Upper lobe of left lung (tissue), 6 donors: ENCODE measurements at places on chromosomes 13 and 19.
A peak's percentile ranks its signal among the peaks of the same experiment; 100 is the strongest.

DNA sequence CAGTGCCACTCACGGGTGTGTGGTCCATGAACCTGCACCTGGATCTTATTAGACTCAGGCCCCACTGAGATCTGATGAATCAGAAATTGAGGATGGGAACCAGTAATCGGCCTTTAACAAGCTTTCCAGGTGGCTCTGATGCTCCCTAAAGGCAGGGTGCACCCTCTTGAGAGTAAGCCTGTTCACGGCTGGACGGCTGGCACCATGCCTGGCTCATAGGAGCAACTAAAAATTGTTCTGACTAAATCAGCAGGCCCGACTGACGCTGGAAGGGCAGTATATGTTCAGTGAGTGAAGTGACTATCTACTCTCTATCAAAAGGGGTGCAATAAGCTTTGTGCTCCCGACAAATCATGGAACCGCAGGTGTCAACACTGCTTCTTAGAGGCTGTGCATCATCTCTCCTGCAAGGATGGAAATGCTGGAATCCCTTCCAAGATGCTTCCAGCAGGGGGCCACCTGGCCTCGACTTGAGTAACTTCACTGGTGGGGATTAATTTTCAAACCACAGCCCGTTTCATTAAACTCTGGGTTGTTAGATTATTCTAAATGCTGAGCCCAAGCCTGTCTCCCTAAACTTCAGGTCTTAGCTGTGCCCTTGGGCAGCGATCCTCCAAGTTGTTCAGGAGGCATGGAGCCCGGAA is 28.4 kb downstream of the TMTC4 start:
- DNase-seq, result no peak

DNA sequence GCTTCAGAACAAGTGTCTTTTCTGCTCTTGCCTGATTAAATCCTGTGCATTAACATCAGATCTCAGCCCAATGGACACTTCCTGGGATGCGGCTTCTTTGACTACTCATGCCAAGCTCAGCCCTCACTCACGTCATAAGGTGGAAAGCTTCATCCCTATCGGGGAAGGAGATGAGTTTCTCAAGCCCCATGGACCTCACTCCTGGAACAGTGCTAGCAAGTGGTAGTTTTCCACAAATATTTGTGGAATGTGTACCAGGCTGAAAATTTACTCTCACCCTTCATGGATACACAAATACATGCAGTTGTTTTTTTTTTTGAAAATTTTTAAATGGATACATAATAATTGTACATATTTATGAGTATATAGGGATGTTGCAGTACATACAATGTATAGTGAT is 34.6 kb upstream of the FARP1 start:
- no peak for DNase-seq

DNA sequence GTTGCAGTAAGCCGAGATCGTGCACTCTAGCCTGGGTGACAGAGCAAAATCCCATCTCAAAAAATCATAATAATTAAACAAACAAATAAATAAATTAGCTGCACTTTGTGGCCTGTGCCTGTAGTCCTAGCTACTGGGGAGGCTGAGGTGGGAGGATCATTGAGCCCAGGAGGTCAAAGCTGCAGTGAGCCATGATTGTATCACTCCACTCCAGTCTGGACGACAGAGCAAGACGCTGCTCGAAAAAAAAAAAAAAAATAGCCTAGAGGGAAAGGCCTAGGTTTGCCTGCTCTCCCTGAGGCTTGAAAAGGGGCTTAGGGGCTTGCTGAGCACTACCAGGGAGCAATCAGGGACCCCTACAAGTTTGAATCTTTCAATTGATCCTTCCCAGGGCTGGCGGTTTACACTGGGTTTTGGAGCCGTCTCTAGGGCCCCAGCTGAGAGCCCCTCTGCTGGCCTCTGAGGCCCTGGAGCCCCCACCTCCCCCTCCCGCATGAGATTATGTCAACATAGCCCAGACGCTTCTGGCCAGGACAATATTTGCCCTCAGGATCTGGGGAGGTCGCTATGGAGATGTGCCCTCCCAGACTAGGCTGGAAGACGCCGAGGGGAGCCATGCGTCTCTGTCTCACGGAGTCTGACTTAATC is 10.4 kb upstream of the GIPR start:
- no peak for DNase-seq

GRCh38 chr19:50906217-50906616 is 5.0 kb downstream of the KLK4 start:
- DNase-seq, result no peak

GRCh38 chr19:275958-276646 is 15.1 kb downstream of the PLPP2 start:
- no peak for DNase-seq

DNA sequence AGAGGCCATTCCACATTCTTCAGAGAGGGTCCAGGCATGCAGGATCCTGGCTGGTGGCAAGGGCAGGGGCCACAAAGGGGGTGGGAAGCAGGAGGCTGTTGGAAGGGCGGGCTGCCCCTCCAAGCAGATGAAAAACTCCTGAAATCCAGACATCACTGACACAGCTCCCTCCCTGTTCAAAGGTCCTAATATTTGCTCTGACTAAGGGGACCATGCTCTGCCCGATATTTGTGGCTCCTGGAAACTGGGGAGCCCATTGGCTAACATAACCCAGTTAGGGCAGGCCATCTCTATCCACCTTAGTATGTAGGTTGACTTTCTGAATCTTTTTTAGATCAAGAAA is 3.3 kb upstream of the CDX2 start:
- DNase-seq, result no peak

- no peak for DNase-seq
These were observed 2810.0 kb downstream of the PCDH9 start for GRCh38 chr13:64420181-64420580.

DNA sequence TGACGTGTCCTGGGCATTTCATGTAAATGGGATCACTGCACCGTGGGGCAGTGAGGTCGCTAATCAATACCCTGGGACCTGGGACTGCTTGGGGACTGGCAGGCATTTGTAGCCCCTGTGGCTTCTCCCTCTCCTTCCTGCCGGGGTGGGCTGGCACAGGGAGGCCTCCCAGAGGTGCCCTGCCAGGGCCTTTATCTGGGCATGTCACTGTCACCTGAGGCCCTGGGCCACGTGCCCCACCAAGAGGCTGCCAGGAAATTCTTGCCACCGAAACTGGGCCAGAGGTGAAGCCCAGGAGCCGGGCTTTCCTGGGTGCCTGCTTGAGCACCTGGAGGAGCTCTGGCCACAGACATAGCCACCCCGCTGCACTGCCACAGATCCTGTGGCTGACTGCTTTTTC is 1.8 kb upstream of the NMRK2 start:
- DNase-seq, result no peak

GRCh38 chr19:6424195-6424938 is at the start of gene KHSRP:
TSS of gene KHSRP (minus strand) at chr19:6424811. CDS start at chr19:6424701, 110 bp downstream.
- DNase-seq, result peak; percentile 98

GRCh38 chr13:113918580-113918979 is 54.7 kb upstream of the GAS6 start:
- no peak for DNase-seq

- peak; percentile 61 for DNase-seq
These were observed 43.3 kb downstream of the RAB20 start for GRCh38 chr13:110518226-110518525.

DNA sequence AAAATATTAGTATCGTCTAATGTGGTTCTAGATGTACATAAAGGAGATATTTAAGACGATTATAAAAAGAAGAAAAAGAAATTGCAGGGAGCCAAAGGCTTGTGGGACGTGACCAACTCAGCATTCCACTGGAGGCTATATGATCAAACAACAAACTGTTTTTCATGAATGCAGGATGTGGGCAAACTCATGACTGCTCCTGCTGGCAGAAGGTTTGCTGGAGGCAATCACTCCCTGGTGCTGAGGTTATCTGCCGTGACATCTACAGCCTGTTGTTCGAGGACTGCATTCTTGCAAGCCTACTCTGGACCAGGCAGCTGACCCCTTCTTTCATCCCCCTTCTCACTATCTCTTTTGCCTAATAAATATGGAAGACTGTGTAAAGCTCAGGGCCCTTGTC is 518.1 kb downstream of the UQCRFS1 start:
- DNase-seq, result no peak

DNA sequence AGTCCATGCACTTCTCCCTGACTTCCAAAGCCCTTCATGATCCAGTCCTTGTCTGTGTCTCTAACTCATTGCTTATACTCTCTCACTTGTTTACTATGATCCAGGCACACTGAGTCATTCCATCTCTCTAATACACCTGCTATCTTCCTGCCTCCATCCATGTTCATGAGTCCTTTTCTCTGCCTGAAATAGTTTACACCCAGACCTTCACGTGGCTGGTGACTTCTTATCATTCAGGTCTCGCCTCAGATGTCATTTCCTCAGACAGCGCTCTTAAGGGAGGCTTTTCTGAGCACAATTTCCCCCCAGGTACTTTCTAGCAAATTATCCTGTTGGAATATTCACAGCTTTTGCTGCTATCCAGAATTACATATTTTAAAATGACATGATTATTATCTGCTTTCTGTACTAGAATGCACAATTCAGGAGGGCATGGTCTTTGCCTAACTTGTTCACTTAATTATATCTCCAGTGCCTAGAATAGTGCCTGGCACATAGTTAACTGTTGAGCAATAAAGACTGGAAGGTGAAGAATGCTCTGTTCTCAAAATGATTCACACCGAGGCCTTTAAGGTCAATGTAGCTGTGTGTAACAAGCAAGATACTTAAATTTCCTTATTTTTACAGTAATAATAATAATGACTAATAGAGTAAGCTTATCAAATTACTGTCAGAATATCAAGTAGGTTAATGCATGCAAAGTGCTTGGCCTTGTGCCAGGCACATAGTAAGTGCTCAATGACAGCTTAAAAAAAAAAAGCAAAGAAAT is 183.7 kb upstream of the SPRY2 start:
- DNase-seq, result no peak
